ENCODE measurements at places on chromosomes 5 and 9. TPM values are rescaled to one million over a fixed set of nuclear protein-coding genes. Genes with fewer than 3 reads are reported as not detected.

The PCDHB4 gene
- total RNA-seq = 2.2 TPM

The CD72 gene
- total RNA-seq = 4.5 TPM

The SPATA31E1 gene
- not detected for total RNA-seq

The SUSD3 gene
- total RNA-seq = 5.3 TPM

The PDE4D gene
- 71.3 TPM for total RNA-seq

The ALDH1A1 gene
- 238 TPM for total RNA-seq

The BHMT2 gene
- total RNA-seq = 3.9 TPM

The AK6 gene
- 29.1 TPM for total RNA-seq

The TEK gene
- 56.3 TPM for total RNA-seq

The FAM221B gene
- total RNA-seq = 0.32 TPM

The OTP gene
- not detected for total RNA-seq

The FAM169A gene
- total RNA-seq = 1.1 TPM

The PAEP gene
- total RNA-seq = not detected

DNA sequence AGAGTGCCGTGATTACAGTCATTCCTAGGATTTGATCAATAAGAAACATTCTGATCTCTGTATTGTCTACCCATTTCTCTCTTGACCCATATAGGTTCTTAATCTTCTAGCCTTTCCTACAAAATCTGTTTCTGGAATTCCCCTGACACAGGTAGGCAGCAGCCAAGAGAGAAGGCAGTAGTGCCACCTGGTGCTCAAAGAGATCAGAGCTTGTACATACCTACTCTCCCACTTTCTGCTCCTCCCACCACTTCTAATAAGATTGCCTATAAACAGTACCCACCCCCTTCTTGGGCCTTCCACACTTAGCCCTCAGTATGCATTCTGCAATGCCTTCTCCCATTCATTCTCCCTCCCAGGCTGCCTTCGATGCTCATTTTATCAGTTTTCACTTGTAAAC is 117.4 kb upstream of the RORB start:
- no peaks in the 10 kb centered on the region for H3K27me3 ChIP-seq
- H3K36me3 ChIP-seq = no peaks in the 10 kb centered on the region
- no peak overlapping the region for H3K27ac ChIP-seq
- no peak for DNase-seq
- H3K4me1 ChIP-seq = no peaks in the 10 kb centered on the region

DNA sequence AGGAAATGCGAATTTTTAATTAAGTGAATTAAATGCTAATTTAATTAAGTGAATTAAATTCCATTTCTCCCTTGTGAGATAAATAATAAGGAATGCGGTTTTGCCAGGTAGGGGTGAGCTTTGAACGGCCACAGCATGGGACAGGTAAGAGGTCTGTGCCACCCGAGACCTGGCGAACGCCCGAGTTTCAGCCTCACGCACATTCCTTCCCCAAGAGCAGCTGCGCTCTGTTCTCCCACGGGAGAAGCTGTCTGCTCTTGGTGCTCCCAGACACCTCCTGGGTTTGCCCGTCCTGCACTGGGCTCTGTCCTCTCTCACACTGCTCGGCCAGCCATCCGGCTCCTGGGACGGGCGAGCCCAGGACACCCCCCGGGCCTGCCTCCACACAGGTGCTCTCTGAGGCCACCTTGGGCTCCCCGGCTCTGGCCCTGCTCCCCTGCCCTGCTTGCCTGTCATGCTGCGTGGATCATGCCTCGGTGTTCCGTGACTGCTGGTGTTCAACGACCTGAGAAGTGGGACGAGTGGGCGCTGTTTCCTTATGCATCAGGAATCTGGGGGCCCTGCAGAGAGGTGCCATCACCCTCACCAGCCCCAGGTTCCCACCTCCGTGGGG is 13.7 kb upstream of the CAMSAP1 start:
- H3K36me3 ChIP-seq = peaks cover 7% of the 10 kb centered on the region
- no peak overlapping the region for H3K27ac ChIP-seq
- no peaks in the 10 kb centered on the region for H3K27me3 ChIP-seq
- H3K4me3 ChIP-seq = no peak overlapping the region

GRCh38 chr9:81979196-81979595 is 9.4 kb upstream of the SPATA31D1 start:
- no peaks in the 10 kb centered on the region for H3K36me3 ChIP-seq
- DNase-seq = no peak
- no peaks in the 10 kb centered on the region for H3K4me1 ChIP-seq
- no peak overlapping the region for H3K27ac ChIP-seq
- H3K27me3 ChIP-seq = no peaks in the 10 kb centered on the region

DNA sequence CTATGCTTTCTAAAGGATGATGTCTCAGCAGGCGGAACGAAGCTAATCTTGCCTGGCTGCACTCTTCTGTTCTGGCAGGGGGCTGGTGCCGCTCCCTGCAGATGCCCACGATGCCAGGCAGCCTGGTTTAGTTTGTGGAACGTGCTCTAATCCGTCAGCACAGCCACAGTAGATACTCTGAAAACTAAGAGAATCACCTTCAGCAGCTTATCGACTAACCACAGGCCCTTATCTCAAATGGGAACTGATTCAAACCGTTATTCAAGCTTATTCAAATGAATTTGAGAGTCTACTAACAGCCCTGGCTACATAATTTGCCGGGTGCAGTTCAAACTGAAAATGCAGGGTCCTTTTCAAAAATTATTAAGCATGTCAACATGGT is 246.6 kb upstream of the ANKRD55 start:
- H3K36me3 ChIP-seq = no peaks in the 10 kb centered on the region
- H3K4me1 ChIP-seq = peaks cover 24% of the 10 kb centered on the region
- peak overlapping the region; percentile 67 for H3K4me3 ChIP-seq

DNA sequence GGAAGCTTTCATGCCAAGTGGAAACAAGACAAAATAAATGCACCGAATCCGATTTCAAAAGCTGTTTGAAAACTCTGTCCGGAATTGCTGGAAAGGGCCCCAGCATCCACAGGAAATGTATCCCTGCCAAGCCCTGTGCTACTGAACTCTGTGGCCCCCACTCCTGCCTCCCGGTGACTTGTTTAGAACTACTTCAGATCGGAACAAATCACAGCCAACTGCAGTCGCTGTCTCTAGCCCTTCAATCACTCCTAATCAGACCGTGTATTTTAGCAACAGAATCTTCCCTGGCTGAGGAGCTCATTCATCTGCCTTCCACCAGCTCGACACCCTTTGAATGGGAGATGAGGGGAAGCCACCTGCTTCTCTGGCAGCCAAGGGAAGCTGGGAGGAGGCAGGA is 94.1 kb downstream of the KCNIP1 start:
- peaks cover 15% of the 10 kb centered on the region for H3K4me1 ChIP-seq
- DNase-seq = no peak
- H3K36me3 ChIP-seq = no peaks in the 10 kb centered on the region
- H3K4me3 ChIP-seq = no peak overlapping the region

DNA sequence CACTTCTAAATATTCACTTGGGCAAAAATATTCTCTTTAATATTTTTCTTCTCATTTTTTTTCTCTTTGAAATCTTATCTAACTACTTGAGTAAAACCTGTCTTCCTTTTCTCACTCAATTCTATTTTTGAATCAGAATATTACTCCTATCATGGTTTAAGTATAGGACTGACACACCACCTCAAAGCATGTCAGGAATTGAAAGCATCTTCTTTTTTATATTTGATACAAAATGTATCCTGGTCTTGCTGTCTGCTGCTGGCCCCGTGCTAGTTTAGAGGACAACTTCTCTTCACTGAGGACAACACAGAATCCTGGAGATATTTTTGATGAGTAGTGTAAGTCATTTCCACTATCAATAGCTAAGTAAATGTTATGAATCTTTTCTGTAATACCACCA is 383.6 kb downstream of the GADD45G start:
- no peaks in the 10 kb centered on the region for H3K27me3 ChIP-seq
- no peak overlapping the region for H3K4me3 ChIP-seq

DNA sequence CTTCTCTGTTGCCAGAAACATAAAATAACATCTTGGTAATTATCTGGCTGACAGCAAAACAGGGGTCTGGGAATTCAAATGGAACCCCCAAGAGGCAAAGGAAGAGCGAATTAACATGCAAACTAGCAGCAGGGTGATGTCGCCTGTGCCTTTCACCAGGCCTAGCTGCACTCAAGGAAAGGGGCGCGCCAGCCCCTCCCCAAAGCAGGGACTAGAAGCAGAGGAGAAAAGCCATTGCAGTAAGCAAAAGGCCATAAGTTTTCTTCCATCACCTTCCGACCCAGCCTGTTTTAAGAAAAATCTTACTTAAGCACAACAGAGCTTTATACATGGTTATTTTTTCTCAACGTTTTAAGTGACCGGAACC is 539 bp downstream of the POC5 start:
- peaks cover 5% of the 10 kb centered on the region for H3K36me3 ChIP-seq
- peak overlapping the region; percentile 89 for H3K4me3 ChIP-seq
- H3K27me3 ChIP-seq = no peaks in the 10 kb centered on the region
- peak; percentile 52 for DNase-seq
- peak overlapping the region; percentile 89 for H3K27ac ChIP-seq
- H3K4me1 ChIP-seq = peaks cover 11% of the 10 kb centered on the region

GRCh38 chr5:35194635-35195471 is 35.4 kb downstream of the PRLR start:
- DNase-seq = no peak
- H3K36me3 ChIP-seq = no peaks in the 10 kb centered on the region

GRCh38 chr5:145777445-145778063 is 57.6 kb downstream of the PRELID2 start:
- no peaks in the 10 kb centered on the region for H3K27me3 ChIP-seq
- no peaks in the 10 kb centered on the region for H3K4me1 ChIP-seq
- no peaks in the 10 kb centered on the region for H3K36me3 ChIP-seq
- DNase-seq = no peak
- H3K4me3 ChIP-seq = no peak overlapping the region

GRCh38 chr5:58462154-58462553 is 2.3 kb upstream of the PLK2 start:
- DNase-seq = no peak
- H3K36me3 ChIP-seq = peaks cover 3% of the 10 kb centered on the region
- H3K27me3 ChIP-seq = no peaks in the 10 kb centered on the region
- H3K4me1 ChIP-seq = peaks cover 10% of the 10 kb centered on the region
- no peak overlapping the region for H3K27ac ChIP-seq

DNA sequence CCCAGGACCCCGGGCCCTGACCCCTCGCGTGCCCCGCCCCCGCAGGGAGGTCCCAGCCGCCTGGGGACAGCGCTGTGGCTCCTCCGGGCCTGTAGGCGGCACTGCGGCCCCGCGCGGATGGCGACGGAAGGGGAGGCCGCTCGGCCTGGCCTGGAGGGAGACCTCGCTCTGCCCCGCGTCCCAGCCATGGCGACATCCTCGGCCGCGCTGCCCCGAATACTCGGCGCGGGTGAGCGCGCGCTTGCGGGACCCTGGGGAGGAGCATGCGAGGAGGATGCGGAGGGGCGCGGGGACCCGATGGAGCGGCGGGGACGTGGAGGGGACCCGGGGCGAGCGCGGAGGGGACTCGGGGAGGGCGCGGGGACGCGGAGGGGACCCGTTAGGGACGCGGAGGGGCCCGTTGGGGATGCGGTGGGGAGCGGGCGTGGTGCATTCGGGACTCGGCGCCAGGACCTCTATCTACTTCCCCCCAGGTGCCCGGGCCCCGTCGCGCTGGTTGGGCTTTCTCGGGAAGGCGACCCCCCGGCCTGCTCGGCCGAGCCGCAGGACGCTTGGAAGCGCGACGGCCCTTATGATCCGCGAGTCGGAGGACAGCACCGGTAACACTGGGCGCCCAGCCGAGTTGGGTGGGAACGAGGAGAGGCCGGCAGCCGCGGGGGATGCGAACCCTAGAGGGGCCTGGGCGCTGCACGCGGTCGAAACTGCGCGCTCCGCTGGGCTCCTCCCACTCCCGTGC is at the start of gene MRPS2:
TSS of gene MRPS2 (plus strand) at position 158 of the 736 bp plus-strand sequence. CDS start at position 187, 29 bp downstream.
- peaks cover 21% of the 10 kb centered on the region for H3K4me1 ChIP-seq
- peak; percentile 92 for DNase-seq
- H3K27me3 ChIP-seq = no peaks in the 10 kb centered on the region
- peak within 1 kb of the TSS; percentile 83 for H3K27ac ChIP-seq
- peak within 1 kb of the TSS; percentile 79 for H3K4me3 ChIP-seq
- peaks cover 35% of the 10 kb centered on the region for H3K36me3 ChIP-seq

- no peak for DNase-seq
- no peak overlapping the region for H3K4me3 ChIP-seq
- H3K27ac ChIP-seq = no peak overlapping the region
- no peaks in the 10 kb centered on the region for H3K27me3 ChIP-seq
Observed at GRCh38 chr5:43429706-43430105, 17.5 kb upstream of the CCL28 start.

DNA sequence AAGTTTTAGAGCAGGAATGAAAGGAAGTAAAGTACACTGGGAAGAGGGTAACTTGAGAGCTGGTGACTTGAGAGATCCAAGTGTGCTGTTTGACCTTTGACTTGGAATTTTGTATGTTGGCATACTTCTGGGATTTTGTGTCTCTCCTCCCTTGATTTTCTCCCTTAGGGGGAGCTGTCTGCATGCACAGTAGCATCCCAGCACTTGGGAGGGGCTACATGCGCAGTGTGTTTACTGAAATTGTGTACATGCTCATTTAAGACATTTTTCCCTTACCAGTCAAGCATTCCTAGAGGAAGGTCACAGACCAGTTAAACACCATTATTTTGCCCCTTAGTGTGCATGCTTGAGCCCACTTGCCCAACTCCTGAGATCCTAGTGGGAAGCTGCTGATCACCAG is 120.1 kb downstream of the ZNF622 start:
- no peak overlapping the region for H3K4me3 ChIP-seq
- H3K4me1 ChIP-seq = no peaks in the 10 kb centered on the region
- no peaks in the 10 kb centered on the region for H3K36me3 ChIP-seq
- H3K27me3 ChIP-seq = no peaks in the 10 kb centered on the region
- H3K27ac ChIP-seq = no peak overlapping the region

- no peaks in the 10 kb centered on the region for H3K4me1 ChIP-seq
- H3K4me3 ChIP-seq = no peak overlapping the region
- DNase-seq = no peak
- no peaks in the 10 kb centered on the region for H3K27me3 ChIP-seq
- no peaks in the 10 kb centered on the region for H3K36me3 ChIP-seq
- no peak overlapping the region for H3K27ac ChIP-seq
Observed at GRCh38 chr9:74443036-74443750, 53.9 kb upstream of the RORB start.

DNA sequence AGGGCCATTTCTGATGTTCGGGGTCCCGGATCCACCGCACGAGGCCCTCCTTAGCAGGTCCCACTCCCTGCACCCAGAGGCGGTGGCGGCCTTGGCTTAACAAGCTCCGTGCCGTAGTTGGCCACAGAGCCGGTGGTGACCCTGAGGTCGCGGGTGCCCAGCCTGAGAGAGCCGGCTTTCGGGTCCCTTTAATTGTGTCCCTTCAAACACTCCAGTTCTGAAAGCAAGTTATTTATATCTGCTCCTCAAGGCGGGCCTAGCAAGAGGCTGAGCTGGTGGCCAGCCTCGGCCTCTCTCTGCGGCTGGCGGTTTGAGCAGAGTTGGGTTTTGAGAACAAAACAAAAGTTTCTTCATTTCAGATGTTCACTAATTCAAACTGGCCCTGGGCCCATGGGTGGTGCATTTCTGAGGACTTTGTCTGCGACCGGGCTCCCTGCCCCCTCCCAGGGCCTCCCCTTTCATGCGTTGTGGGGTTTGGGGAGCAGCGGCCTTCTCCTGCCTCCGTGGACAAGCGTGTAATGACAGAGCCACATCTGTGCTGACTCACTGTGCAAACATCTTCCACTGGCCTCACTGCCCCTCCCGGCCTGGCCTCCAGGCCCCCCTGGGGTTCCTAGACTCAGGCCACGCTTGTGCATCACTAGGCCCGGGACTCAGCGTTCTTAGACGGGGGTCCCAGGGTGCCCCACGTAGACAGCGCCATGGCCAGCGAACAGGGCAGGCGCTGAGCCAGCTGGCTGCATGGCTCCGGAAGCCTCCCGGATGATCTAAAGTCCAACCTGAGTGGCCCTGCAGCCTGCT is 49.4 kb upstream of the COL5A1 start:
- no peaks in the 10 kb centered on the region for H3K36me3 ChIP-seq
- no peaks in the 10 kb centered on the region for H3K4me1 ChIP-seq
- DNase-seq = no peak
- H3K4me3 ChIP-seq = no peak overlapping the region

All from lower lobe of right lung (tissue), 2 donors.